Lung (tissue), 17 donors: ENCODE measurements at places on chromosomes 12 and 14. TPM values are rescaled to one million over a fixed set of nuclear protein-coding genes. Genes with fewer than 3 reads are reported as not detected.

The RASSF9 gene
- 14.3 TPM for total RNA-seq

- DNase-seq: no peak
- H3K27me3 ChIP-seq: no peaks in the 10 kb centered on the region
- no peak overlapping the region for H3K4me3 ChIP-seq
- no peak overlapping the region for H3K27ac ChIP-seq
- no peaks in the 10 kb centered on the region for H3K4me1 ChIP-seq
Observed at GRCh38 chr12:110635055-110635454, 21.1 kb downstream of the TCTN1 start.

GRCh38 chr12:125272383-125272933 lies 207.2 kb downstream of the AACS start:
- H3K4me1 ChIP-seq: no peaks in the 10 kb centered on the region
- H3K27ac ChIP-seq: no peak overlapping the region
- no peak overlapping the region for H3K4me3 ChIP-seq
- no peaks in the 10 kb centered on the region for H3K36me3 ChIP-seq

DNA sequence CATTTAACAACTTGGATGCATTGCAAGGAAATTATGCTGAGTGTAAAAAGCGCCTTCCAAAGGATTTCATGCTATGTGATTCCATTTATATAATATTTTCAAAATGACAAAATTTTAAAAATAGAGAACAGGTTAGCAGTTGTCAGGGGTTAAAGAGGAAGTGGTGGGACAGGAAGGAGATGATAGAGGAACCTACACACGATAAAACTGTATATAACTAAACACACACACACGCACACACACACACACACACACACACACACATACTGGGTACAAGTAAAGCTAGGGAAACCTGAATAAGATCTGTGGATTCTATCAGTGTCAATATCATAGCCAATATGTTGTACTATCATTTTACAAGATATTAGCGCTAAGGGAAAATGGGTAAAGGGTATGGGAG lies 17.2 kb downstream of the TTC9 start:
- no peak for DNase-seq
- H3K27me3 ChIP-seq: no peaks in the 10 kb centered on the region
- H3K36me3 ChIP-seq: no peaks in the 10 kb centered on the region

DNA sequence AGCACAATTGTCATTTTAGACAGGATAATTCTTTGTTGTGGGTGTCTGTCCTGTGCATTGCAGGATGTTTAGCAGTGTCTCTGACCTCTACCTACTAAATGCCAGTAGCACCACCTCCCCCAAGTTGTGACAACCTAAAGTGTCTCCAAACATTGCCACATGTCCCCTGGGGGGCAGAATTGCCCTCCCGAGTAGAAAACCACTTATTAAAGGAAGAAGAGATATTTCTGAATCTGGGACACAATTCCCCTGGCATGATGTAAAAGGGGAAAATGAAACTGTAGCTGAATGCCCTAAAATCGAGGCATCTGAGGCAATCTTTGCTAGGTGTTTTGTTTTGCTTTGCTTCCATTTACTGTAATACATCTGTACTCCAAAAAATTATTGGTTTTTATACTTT lies 116.8 kb upstream of the NAP1L1 start:
- no peaks in the 10 kb centered on the region for H3K36me3 ChIP-seq
- no peaks in the 10 kb centered on the region for H3K4me1 ChIP-seq
- no peak for DNase-seq
- no peak overlapping the region for H3K27ac ChIP-seq
- H3K27me3 ChIP-seq: no peaks in the 10 kb centered on the region

DNA sequence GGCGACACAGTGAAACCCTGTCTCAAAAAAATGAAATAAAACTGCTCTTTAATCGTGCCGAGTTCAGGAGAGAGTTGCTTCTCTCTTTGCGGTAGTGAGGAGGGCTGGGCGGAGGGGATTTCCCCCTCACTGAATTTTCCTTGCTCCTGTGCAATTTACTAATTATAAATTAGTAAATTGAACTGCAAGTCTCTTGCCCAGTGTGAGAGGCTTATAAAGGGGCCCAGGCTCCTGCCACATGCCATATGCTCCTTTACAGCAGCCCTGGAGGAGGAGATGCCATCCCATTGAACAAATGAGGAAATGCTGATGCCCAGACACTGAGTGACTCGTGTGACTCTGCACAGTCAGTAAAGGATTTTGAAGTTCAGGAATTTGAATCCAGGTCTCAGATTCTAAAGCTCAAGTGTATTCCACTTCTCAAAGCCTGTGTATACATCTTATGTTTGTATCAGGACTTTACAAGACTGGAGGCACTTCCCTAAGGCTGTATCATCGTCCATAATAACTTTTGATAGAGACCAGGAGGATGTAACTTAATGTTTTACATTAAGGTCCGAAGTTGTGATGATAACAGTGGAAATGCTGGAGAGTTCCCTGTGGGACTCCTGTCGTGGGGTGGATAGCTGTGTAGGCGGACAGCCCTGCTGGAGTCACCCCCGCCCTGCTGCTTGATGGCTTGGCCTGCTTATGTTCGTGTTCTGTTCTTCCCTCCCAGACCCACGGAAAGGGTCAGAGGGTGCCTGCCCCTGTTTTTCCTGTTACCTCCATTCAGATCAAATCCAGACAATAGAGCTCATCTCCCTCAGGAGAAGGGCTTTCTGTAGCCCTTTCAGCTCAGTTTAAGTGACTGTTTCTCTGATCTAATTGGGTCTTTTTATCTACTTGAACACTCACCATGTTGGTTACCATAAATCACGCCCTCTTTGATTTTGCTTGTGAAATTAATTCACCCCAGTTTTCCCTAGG lies 13.9 kb downstream of the PELI2 start:
- H3K27ac ChIP-seq: no peak overlapping the region
- no peaks in the 10 kb centered on the region for H3K36me3 ChIP-seq
- H3K4me3 ChIP-seq: no peak overlapping the region
- no peak for DNase-seq
- no peaks in the 10 kb centered on the region for H3K27me3 ChIP-seq
- peaks cover 8% of the 10 kb centered on the region for H3K4me1 ChIP-seq

The EML1 gene
- 31.8 TPM for total RNA-seq

DNA sequence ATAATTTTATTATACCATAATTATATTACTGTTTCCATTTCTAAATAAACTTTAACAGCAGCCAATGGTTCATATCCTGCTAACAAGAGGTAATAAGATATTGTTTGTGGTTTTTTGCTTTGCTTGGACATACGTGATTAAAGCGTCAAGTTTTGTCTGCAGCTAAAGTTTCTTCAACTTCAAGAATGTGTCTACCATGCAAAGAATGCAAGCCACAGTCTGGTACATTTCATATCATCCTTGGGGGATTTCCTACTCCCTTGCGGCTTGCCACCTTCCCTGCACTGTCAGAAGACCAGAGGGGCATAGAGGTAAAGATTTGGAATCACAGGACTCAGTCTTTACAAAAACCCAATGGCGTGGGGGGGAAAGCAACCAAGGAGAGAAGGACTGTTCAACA lies 125.2 kb downstream of the MED13L start:
- H3K4me3 ChIP-seq: no peak overlapping the region
- H3K4me1 ChIP-seq: peaks cover 31% of the 10 kb centered on the region
- no peak overlapping the region for H3K27ac ChIP-seq

GRCh38 chr12:43453761-43454160 lies 98.2 kb downstream of the ADAMTS20 start:
- no peak overlapping the region for H3K4me3 ChIP-seq
- H3K36me3 ChIP-seq: no peaks in the 10 kb centered on the region
- H3K27me3 ChIP-seq: no peaks in the 10 kb centered on the region
- H3K4me1 ChIP-seq: no peaks in the 10 kb centered on the region
- H3K27ac ChIP-seq: no peak overlapping the region

DNA sequence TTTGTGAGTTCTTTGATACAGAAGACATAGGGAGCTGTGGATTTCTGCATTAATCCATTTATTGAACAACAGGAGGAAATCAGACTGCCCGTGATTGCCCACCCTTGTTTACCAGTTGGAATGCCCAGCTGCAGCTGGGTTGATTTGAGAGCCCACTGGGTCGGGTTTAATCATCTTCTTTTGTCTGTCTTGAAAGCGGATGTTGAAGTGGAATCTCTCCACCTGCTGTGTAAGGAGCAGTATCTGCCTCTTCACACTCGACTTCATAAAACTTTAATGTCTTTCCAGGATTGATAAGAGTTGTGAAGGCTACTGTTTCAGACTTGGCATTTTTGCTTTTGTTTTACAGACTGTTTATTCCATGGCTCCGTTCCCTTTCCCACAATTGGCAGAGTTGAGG lies 39.9 kb downstream of the TBC1D30 start:
- H3K4me1 ChIP-seq: no peaks in the 10 kb centered on the region
- no peak overlapping the region for H3K4me3 ChIP-seq
- H3K27me3 ChIP-seq: no peaks in the 10 kb centered on the region
- H3K27ac ChIP-seq: no peak overlapping the region

The SLC17A8 gene
- 14.8 TPM for total RNA-seq

GRCh38 chr12:91111366-91112325 lies at the start of gene LUM:
LUM (minus strand) TSS chr12:91111494; CDS start chr12:91108979, 2,515 bp downstream.
- DNase-seq: peak; percentile 88
- peaks cover 5% of the 10 kb centered on the region for H3K36me3 ChIP-seq
- no peak within 1 kb of the TSS for H3K4me3 ChIP-seq
- peaks cover 26% of the 10 kb centered on the region for H3K4me1 ChIP-seq
- H3K27ac ChIP-seq: no peak within 1 kb of the TSS
- no peaks in the 10 kb centered on the region for H3K27me3 ChIP-seq

DNA sequence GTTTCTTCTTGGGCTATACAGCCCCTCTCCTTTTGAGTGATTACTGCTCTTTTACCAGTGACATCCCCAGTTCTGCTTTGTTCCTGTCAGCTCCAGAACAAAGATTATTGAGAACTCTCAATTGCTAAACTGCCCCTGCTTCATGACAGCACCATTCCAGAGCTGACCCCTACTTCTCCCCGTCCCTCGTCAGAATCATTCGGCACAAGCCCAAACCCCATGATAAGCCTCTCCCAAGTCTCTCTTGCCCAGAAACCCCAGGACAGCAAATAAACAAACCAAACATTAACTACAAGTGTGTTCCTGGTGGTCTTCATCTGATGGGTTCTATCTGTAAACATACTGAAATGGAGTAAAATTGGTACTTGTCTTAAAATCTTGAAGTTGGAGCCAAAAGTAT lies 9.3 kb upstream of the DLGAP5 start:
- H3K4me1 ChIP-seq: no peaks in the 10 kb centered on the region
- H3K27ac ChIP-seq: no peak overlapping the region
- DNase-seq: peak; percentile 54
- no peaks in the 10 kb centered on the region for H3K36me3 ChIP-seq

The SLC38A6 gene
- total RNA-seq: 62.4 TPM

The PZP gene
- 4.6 TPM for total RNA-seq

GRCh38 chr12:127150956-127151355 lies 1116.0 kb upstream of the TMEM132C start:
- H3K4me1 ChIP-seq: no peaks in the 10 kb centered on the region
- H3K27ac ChIP-seq: no peak overlapping the region
- H3K27me3 ChIP-seq: no peaks in the 10 kb centered on the region
- no peaks in the 10 kb centered on the region for H3K36me3 ChIP-seq
- no peak overlapping the region for H3K4me3 ChIP-seq
- DNase-seq: no peak

The GUCY2C gene
- not detected for total RNA-seq

GRCh38 chr14:99789581-99789980 lies 3.6 kb upstream of the EML1 start:
- H3K27me3 ChIP-seq: no peaks in the 10 kb centered on the region
- peaks cover 2% of the 10 kb centered on the region for H3K4me1 ChIP-seq
- no peak overlapping the region for H3K4me3 ChIP-seq
- H3K27ac ChIP-seq: no peak overlapping the region

The NTF3 gene
- 2.7 TPM for total RNA-seq

DNA sequence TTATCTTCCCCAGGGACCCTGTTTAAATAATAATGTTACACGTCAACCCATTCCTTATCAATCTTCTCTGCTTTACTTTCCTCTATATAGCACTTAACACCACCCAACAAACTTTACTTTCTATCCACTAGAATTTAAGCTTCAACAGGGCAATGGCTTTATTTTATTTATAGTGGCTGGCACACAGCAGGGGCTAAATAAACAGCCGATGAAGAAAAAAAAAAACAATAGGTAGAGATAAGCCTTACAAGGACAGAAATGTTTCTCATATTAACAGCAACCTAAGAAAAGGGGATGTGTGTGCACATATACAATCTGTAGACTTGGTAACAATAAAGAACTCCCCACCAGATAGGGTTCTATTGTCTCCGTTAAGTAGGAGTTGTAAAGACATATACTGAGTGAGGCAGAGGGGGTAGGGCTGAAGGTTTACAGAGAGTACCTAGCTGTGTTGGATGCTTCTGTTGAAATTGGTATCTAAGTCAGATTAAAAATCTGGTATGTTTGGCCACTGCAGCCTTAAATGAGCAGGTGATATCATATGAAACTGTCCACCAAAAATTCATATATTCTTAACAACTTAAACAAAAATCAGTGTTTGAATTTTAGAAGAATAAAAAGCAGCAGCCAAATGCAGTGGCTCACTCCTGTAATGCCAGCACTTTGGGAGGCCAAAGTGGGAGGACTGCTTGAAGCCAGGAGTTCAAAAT lies 24.7 kb upstream of the AP4S1 start:
- H3K36me3 ChIP-seq: peaks cover 15% of the 10 kb centered on the region
- H3K27ac ChIP-seq: no peak overlapping the region
- H3K4me3 ChIP-seq: no peak overlapping the region
- no peak for DNase-seq

DNA sequence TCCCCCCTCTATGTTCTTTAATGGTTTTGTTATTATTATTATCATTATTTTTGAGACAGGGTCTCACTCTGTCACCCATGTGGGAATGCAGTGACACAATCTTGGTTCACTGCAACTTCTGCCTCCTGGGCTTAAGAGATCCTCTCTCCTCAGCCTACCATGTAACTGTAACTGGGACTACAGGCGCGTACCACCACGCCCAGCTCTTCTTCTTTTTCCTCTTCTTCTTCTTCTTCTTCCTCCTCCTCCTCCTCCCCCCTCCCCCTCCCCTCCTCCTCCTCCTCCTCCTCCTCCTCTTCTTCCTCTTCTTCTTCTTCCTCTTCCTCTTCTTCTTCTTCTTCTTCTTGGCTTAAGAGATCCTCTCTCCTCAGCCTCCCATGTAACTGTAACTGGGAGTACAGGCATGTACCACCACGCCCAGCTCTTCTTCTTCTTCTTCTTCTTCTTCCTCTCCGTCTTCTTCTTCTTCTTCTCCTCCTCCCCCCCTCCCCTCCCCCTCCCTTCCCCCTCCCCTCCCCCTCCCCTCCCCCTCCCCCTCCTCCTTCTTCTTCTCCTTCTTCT lies 5.4 kb upstream of the KRT7 start:
- no peak overlapping the region for H3K4me3 ChIP-seq
- no peaks in the 10 kb centered on the region for H3K27me3 ChIP-seq
- no peak overlapping the region for H3K27ac ChIP-seq

The ATP5F1B gene
- 249 TPM for total RNA-seq

The TMTC2 gene
- 77.1 TPM for total RNA-seq

GRCh38 chr12:20305470-20305869 lies 62.9 kb upstream of the PDE3A start:
- H3K27ac ChIP-seq: no peak overlapping the region
- H3K4me3 ChIP-seq: no peak overlapping the region
- no peak for DNase-seq
- no peaks in the 10 kb centered on the region for H3K27me3 ChIP-seq
- H3K4me1 ChIP-seq: no peaks in the 10 kb centered on the region
